A549 (cell line): ENCODE measurements at places on chromosomes 12 and 14.

GRCh38 chr12:120225852-120226640 is 25.1 kb upstream of the RPLP0 start:
- no peak for DNase-seq

- DNase-seq = no peak
These were observed 95.1 kb downstream of the SCARB1 start for GRCh38 chr12:124768452-124769162.

DNA sequence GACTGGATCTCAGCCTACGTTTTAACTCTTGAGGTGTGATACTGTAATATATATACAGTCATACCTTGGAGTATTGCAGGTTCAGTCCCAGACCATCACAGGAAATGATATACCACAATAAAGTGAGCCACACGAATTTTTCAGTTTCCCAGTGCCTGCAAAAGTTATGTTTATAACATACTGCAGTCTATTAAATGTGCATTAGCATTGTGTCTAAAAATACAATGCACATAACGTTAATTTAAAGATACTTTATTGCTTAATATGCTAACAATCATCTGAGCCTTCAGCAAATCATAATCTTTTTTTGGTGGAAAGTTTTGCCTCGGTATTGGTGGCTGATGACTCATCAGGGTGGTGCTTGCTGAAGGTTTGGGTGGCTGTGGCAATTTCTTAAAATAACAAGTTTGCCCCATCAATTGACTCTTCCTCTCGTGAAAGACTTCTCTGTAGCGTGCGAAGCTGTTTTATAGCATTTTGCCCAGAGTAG is 18.9 kb downstream of the PYROXD1 start:
- no peak for DNase-seq

- DNase-seq = peak; percentile 1
These were observed 1193.7 kb downstream of the GALC start for GRCh38 chr14:86799244-86799647.

- no peak for DNase-seq
These were observed 171.2 kb downstream of the CALM1 start for GRCh38 chr14:90567991-90568390.
